Epithelial cell of prostate (primary cell): ENCODE measurements at places on chromosomes 16 and 17.

DNA sequence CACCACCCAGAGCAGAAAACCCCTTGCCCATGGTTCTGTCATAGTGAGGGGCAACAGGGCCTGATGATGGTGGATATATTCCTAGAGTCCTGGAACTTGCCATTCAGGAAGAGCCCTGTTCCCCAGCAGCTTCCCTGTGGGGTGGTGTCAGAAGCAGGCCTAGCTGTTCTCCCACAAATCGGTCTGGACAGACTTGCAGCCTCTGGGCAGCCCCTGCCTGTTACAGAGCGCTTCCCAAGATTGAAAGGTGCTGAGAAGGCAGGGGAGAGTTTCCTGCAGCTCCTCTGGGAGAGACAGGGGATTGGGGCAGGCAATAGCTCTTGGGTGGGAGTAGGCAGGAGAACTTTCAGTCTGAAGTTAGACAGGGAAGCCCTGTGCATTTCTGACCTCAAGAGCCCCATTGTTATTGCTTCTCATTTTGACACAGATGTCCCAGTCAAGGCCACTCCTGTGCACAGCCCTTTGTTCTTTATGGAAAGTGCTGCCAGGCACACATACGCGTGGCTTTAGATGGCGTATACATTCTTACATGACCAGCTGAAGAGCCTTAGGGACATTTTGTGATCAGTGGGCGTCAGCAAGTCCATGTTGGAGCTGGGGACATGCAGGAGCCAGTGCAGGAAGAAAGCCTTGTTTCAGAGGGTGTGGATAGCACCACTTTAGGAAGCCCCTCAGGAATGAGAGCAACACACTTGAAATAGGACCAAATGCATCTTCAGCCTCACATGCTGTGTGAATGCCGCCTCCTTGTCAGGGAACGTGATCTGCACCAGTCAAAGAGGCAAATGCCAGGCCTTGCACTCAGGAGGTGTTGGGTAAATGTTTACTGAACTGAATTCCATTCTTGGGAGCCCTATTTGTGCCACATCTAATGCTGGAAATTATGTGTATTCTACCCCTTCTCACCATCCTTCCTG lies 67.5 kb downstream of the GNAO1 start:
- DNase-seq: no peak

GRCh38 chr17:65660947-65661346 lies 99.5 kb upstream of the AXIN2 start:
- no peak for DNase-seq

DNA sequence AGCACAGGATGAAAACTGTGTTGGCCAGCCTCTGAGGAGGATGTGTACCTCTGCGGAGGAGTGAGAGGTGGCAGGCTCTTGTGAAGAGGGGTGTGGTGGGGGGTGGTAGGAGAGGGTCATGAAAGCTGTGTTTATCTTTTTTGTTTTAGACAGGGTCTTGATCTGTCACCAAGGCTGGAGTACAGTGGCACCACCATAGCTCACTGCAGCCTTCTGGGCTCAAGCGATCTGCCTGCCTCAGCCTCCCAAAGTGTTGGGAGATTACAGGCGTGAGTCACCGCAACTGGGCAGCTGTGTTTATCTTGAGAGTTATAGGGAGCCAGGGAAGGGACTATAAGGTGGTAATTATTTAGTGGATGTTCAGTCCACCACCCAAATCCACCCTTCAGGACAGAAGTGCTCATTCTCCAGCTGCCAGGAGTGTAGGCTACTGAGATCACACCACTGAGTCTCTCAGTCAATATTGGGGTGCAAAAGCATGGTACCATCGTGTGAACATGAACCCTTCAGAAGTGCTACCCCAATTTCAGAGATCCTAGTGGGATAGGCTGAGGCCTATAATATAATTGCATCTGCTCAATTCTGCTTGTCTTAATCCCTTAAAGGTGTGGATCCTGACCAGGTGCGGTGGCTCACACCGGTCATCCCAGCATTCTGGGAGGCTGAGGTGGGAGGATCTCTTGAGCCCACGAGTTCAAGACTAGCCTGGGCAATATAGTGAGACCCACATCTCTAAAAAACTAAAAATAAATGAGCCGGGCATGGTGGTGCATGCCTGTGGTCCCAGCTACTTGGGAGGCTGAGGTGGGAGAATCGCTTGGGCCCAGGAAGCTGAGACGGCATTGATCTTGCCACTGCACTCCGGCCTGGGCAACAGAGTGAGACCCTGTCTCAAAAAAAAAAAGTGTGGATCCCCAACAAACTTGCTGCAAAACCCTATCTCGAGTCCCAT lies 788 bp upstream of the EXOC3L1 start:
- DNase-seq: no peak

- no peak for DNase-seq
Observed at GRCh38 chr16:716200-716568, 1.3 kb downstream of the METRN start.

- DNase-seq: no peak
Observed at GRCh38 chr17:74523308-74523707, 8.0 kb downstream of the CD300LB start.

GRCh38 chr16:18782697-18783429 lies 7.3 kb downstream of the RPS15A start:
- DNase-seq: no peak

- DNase-seq: no peak
Observed at GRCh38 chr17:37797206-37797605, 52.3 kb upstream of the HNF1B start.
